MCF 10A (cell line): ENCODE measurements at places on chromosomes 1 and 21. TPM values are rescaled to one million over a fixed set of nuclear protein-coding genes. Genes with fewer than 3 reads are reported as not detected.

The EVI5 gene
- total RNA-seq: 23.2 and 25.0 TPM in 2 replicates

The MROH9 gene
- not detected in 2 replicates for total RNA-seq

The MYCL gene
- total RNA-seq: 0.63 and 1.1 TPM in 2 replicates

The FHAD1 gene
- not detected in 2 replicates for total RNA-seq

The ACKR1 gene
- total RNA-seq: 45.6 and 47.6 TPM in 2 replicates

The SELL gene
- total RNA-seq: not detected in 2 replicates

The C1orf185 gene
- not detected in 2 replicates for total RNA-seq

The FCRL6 gene
- not detected in 2 replicates for total RNA-seq

The TSPEAR gene
- not detected in 2 replicates for total RNA-seq

GRCh38 chr1:165595246-165595938, 35.6 kb upstream of the MGST3 start:
- no peak for DNase-seq

GRCh38 chr1:225780630-225781029, 3.0 kb downstream of the SRP9 start:
- no peak for DNase-seq

DNA sequence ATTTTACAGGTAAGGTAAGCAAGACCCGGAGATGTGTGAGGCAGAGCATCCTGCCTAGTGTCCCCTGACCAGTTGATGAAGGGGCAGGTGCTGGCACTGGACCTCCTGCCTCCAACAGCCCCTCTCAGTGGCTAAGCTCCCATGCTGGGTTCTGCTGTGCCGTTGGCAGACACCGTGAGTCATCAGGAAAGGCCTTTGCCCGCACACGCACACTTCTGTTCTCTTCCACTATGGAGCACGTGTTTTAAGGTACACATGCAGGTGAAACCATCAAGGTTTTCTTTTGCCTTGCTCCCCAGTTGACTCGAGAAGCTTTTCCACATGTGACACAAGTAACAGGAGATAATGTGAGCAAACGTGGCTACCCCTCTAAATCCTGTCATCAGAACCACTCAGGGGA, 207.9 kb downstream of the RRAGC start:
- DNase-seq: peak; percentile 40

DNA sequence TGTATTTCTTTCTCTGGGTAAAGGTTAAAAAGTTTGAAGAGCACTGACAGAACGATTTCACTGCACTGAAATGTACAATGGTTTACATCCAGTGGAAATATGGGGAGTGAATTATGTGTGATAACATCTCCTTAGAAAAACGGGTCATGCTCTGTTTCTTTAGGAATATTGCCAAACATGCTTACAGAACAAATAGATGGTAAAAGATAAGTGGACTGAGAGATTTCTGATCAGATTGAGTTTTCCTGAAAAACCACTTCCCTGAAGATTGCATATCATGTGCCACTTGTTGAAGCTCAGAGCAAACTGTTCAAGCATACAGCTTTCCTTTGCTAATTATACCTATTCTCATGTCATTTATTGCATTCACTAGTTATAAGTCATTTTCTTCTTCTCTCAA, 29.9 kb upstream of the DISP1 start:
- peak; percentile 47 for DNase-seq

DNA sequence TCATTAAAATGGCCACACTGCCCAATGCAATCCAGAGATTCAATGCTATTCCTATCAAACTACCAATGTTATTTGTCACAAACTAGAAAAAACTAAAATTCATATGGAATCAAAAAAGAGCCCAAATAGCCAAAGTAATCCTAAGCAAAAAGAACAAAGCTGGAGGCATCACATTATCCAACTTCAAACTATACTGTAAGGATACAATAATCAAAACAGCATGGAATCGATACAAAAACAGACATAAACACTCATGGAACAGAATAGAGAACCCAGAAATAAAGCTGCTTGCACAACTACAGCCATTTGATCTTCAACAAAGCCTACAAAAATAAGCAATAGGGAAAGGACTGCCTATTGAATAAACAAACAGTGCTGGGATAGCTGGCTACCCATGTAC, 100.4 kb downstream of the FAF1 start:
- no peak for DNase-seq

GRCh38 chr1:221117548-221117951, 238.3 kb downstream of the HLX start:
- DNase-seq: peak; percentile 73

DNA sequence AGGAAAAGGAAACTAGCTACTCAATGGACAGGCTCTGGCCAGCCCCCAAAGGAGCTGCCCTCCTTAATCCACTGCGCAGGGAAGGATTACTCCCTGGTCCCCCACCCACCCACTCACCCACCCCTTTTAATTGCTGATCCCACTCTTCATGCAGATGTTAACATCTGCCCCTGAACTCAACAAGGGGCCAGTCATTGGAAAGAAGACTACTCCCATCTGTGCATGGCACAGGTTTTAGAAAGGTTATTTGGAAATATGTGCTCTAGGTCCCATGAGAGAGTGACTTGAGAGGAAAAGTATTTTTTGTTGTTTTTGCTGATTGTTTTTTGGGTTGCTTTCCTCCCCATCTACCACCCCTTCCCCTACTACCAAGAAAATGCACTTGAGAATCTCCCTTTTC, 94.4 kb upstream of the FGGY start:
- DNase-seq: no peak

DNA sequence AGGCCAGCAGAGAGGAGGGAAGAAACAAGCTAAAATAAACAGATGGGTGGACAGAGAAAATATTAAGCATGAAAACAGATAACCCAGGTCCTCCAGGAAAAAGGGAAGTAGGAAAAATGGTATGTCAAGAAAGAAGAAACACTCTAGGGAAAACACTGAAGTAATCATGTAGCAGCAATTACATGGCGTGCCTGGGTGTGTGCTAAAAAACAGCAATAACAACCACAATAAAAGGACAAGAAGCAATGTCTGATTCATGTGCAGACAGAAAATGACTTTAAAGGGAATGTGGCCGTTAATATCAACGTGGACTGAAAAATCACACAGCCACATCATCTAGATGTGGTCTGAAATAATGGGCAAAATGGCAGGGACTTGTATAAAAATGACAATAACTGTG, 369.7 kb downstream of the PTBP2 start:
- no peak for DNase-seq

DNA sequence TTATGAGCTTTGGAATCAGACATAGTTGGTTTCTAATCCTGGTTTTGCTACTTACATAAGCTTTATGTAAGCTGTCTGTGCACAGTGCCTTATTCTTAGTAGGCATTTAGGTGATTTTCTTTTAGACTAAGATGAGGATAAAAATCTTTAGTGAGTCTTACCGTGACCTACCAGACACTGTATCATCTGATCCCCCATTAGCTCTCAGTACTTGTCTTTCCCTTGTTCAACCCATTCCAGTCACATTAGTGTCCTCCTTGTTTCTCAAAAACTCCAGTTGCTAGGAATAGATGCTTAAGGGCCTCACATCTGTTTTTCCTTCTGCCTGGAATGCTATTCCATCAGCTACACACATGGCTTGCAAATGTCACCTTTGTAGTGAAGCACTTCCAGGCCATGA, 18.8 kb downstream of the PPP1R12B start:
- DNase-seq: no peak

- peak; percentile 66 for DNase-seq
Observed at GRCh38 chr1:157993147-157993917, at the start of gene KIRREL1. Gene KIRREL1, plus strand, starts transcription at chr1:157993645. Its CDS starts 32 bp downstream, at chr1:157993677.

DNA sequence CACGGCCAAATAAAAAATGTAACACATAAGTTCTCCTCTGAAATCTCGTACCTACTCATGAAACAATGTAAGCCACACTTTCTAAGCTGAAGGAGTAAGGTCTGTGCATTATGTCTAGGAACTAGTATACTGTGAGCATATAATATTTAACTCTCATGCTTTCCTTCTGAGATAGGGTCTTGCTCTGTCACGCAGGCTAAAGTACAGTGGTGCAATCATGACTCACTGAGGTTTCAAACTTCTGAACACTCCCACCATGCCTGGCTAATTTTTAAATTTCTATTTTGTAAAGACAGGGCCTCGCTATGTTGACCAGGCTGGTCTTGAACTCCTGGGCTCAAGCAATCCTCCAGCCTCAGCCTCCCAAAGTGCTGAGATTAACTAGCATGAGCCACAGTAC, 71.3 kb downstream of the AHCTF1 start:
- peak; percentile 29 for DNase-seq

DNA sequence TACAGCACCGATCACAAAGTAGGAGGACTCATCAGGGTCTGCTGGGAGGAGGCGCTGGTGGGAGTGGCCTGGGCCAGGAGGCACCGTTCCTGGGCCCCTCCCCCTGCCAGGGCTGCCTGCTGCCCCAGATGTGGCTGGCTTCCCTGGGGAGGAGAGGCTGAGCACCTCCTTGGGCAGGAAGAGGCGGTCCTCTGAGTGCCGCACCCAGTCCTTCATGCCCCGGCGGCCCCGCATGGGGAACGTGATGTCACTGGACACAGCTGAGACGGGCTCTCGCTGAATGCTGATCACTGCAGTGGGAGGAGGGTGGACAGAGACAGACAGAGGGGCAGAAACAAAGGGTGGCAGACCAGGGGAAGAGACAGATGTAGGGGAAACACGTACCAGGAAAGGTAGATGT, 24.8 kb downstream of the ADGRB2 start:
- no peak for DNase-seq

- DNase-seq: no peak
Observed at GRCh38 chr1:236029428-236029940, 35.4 kb downstream of the NID1 start.

- no peak for DNase-seq
Observed at GRCh38 chr1:97073936-97074335, 352.4 kb downstream of the PTBP2 start.

GRCh38 chr1:224782281-224783000, 147.0 kb upstream of the DNAH14 start:
- DNase-seq: no peak

- DNase-seq: no peak
Observed at GRCh38 chr1:178923512-178923911, 52.6 kb upstream of the ANGPTL1 start.

- DNase-seq: no peak
Observed at GRCh38 chr1:186648613-186649012, 31.6 kb downstream of the PTGS2 start.

DNA sequence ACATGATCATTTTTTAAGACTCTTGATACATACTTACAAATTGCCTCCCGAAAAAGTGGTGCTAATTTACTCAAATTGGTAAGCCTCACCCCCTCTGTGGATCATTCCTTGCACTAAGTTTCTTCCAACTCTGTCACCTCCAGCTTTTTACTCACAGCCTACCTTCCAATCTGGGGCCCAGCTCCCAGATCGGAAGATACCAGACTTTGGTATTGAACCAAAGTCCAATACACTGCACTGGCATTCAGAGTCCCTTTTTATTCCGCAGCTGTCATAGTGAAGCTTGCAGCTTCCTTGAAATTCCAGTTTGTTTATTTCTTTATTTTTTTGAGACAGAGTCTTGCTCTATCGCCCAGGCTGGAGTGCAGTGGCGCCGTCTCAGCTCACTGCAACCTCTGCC, 1.8 kb upstream of the LAMTOR5 start:
- no peak for DNase-seq

- DNase-seq: no peak
Observed at GRCh38 chr1:152328801-152329391, 3.9 kb upstream of the FLG start.

DNA sequence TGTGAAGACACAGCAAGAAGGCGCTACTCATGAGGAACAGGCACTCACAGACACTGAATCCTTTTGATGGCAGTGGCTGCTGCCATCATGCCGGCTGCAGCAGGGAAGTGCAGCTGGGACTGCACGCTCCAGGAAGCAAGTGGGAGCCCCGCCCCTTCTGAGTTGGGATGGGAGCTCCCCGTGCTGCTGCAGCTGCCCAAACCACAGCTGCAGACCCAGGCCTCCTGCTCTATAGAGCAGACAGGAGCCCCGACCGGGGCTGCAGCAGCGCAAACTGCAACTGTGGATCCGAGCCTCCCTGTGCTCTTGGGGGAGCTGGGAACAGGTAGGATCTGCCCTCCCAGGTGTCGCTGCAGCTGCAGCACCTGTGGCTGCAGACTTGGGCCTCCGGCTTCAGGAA, 65.2 kb upstream of the MARK1 start:
- no peak for DNase-seq

- no peak for DNase-seq
Observed at GRCh38 chr1:94903280-94904009, 23.5 kb downstream of the CNN3 start.

- no peak for DNase-seq
Observed at GRCh38 chr1:169651035-169651434, 21.1 kb upstream of the SELP start.

DNA sequence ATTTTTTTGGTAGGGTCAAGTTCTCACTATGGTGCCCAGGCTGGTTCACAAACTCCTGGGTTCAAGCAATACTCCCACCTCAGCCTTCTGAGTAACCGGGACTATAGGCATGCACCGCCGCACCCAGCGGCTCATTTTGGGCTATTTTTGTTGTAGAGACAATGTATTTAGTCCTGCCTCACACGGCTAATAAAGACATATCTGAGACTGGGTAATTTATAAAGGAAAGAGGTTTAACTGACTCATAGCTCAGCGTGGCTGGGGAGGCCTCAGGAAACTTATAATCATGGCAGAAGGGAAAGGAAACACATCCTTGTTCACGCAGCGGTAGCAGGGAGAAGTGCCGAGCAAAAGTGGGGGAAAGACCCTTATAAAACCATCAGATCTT, 4.2 kb downstream of the CELA2A start:
- no peak for DNase-seq

- DNase-seq: peak; percentile 78
Observed at GRCh38 chr1:78831731-78832360, 174.7 kb downstream of the ADGRL4 start.

- no peak for DNase-seq
Observed at GRCh38 chr1:9229549-9229948, 5.0 kb upstream of the H6PD start.
